Smooth muscle cell of the coronary artery (primary cell): ENCODE measurements at places on chromosomes 13 and 19. TPM values are rescaled to one million over a fixed set of nuclear protein-coding genes. Genes with fewer than 3 reads are reported as not detected.

The SLITRK6 gene
- total RNA-seq = 1.5 TPM in 1 of 2 replicates, not detected in the other

The TNNI3 gene
- not detected in 2 replicates for total RNA-seq

The PCDH20 gene
- under 0.01 and 0.08 TPM in 2 replicates for total RNA-seq

The KLK7 gene
- not detected in 2 replicates for total RNA-seq

The WDR87 gene
- under 0.01 TPM in 1 of 2 replicates, not detected in the other for total RNA-seq

The OR10H1 gene
- not detected in 2 replicates for total RNA-seq

The SBK3 gene
- not detected in 2 replicates for total RNA-seq

The ZNF714 gene
- 2.6 TPM in 2 replicates for total RNA-seq
